ENCODE measurements at places on chromosomes 5 and 9.

- no peak for DNase-seq
Observed at GRCh38 chr9:127739614-127740330, 4.7 kb upstream of the TOR2A start.

DNA sequence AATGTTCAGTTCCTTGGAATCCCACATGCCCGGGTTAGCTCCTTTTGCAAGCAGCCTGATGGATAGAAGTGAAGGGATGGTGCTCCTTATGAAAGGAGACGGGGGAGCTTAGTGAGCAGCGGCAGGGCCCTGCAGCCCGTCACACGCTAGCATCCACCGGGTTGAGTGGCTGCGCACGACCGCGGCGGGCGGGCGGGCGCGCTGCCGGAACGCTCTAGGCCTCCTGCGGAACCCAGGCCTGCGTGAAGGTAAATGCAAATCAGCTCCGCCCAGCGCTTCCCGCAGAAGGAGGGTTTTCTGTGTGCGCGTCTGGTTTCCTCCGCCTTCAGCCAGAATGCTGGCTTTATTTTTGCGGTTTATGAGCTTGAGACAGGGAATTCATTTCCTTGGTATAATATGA, 19.8 kb downstream of the IL12B start:
- no peak for DNase-seq

DNA sequence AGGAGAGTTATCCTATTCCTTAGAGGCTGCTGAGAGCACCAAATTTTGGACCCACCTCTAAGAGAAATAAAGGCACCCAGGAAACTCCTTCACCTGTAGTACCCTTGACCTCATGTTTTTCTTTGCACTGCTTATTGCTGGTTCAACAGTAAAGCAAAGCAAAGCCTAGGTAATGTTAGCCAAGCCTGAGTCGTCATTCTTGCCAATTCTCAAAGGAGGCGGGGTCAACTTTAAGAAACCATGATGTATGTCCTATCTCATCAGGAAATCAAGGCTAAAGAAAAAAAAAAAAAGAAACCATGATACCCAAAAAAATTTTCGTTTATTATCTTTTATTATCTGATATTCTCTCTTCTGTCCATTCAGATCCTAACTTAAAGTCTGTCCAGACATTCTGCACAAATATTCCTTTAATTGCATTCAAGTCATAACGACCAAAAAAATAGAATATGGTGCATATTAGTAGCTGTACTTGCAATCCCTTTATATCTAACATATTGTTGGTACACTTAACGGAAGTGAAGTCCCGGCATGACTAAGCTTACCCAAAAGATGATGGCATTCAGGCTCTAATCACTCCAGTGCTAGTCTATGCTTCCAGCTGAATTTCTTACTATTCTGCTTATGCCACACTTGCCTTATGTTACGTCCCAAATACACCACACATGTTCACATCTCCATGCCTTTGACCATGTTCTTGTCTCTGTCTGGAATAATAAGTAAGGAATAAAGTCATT, 1.8 kb downstream of the AUH start:
- peak; percentile 13 for DNase-seq

GRCh38 chr5:173941758-173942401, 47.1 kb upstream of the C5orf47 start:
- no peak for DNase-seq

- peak; percentile 76 for DNase-seq
Observed at GRCh38 chr5:67015541-67016191, 180.9 kb downstream of the CD180 start.

GRCh38 chr9:94837404-94837803, 110.9 kb downstream of the AOPEP start:
- DNase-seq, result no peak

DNA sequence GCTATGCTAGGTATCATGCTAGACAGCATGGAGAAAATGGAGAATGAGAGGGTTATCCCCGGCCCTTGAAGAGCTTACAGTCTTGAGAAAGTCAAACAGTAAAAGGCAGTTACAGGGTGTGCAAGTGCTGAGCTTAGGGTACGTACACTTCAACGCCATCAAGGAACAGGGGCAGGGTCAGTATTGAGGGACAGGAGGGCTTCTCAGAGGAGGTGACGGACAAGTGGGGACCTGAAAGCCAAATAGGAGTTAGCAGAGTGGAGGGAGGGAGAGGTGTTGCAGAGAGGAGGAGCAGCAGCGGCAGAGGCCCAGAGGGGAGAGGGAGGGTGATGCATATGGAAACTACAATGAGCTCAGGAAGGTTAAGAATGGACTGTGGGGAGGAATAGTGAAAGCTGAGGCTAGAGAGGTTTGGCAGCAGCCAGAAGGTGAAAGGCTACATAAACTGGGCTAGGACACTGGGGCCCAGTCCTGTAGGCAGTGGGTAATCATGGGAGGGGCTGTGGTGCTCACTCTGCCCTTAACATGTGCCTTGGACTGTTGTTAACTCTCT, 88.0 kb downstream of the NRG2 start:
- DNase-seq, result no peak

DNA sequence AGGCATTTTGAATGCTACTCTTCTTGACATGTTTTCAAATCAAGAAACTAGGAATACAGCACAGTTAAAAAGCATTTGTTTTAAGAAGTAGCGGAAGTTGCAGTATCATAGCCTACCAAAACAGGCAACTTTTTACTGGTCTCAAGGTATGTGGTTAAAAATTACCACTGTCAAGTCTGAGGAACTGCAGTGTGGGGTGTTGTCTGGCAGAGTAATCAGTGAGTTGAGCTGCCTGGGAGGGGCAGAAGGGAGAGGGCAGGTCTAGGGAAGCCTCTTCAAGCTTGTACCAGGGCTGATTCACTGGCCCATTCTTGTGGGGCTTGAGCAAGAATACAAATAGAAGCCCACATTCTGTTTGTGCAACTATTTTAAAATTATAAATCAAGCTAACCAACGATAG, 42.4 kb upstream of the SV2C start:
- no peak for DNase-seq

DNA sequence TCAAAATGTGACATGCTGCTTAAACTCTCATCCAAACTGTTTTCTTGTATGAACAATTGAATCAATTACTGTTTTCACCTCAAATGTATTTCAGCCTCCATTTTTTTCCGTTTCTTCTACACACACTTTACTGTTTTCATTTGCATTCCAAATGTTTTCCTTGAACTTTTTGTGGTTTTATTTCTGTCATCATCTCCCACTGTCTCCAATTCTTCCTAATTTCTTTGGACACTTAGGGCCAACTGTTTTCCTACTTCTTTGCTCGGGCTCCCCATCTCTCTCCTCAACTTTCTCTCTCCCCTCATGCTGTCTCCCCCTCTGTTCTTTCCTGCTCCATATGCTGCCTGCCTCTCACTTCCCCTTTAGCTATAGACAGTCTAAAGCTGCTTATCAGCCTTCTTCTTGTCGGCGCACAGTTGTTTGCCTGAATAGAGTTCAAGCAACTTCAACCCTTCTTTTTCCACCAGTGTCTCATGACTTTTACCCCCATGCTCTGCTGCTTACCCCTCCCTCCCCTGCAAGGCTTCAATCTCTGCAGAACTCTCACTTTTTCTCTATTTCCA, 443.4 kb downstream of the DTWD2 start:
- DNase-seq, result no peak

- no peak for DNase-seq
Observed at GRCh38 chr5:22986281-22986680, 133.1 kb upstream of the CDH12 start.

- DNase-seq, result no peak
Observed at GRCh38 chr9:99307851-99308250, 85.8 kb downstream of the SEC61B start.

Data from HT1080 (cell line).